EH (cell line): ENCODE measurements at places on chromosomes 6 and 20.

DNA sequence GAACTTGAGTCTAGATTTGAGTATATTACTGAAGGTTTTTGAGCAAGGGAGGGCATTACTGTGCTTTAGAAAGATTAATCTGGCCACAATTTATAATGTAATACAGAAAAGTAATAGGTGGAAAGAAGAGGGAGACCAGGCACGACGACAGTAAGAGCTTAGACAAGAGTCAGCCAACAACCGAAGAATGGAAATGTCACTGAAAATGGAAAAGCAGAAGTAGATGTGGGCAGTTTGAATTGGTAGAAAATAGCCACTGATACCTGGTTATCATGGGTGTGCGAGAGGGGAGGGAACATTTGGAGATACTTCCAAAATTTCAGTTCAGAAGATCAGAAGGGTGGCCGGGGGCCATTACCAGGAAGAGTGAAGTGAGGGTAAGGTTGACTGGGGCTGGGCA is 339.1 kb downstream of the UTRN start:
- DNase-seq = no peak

GRCh38 chr6:128316258-128316929 is 204.0 kb downstream of the PTPRK start:
- no peak for DNase-seq

DNA sequence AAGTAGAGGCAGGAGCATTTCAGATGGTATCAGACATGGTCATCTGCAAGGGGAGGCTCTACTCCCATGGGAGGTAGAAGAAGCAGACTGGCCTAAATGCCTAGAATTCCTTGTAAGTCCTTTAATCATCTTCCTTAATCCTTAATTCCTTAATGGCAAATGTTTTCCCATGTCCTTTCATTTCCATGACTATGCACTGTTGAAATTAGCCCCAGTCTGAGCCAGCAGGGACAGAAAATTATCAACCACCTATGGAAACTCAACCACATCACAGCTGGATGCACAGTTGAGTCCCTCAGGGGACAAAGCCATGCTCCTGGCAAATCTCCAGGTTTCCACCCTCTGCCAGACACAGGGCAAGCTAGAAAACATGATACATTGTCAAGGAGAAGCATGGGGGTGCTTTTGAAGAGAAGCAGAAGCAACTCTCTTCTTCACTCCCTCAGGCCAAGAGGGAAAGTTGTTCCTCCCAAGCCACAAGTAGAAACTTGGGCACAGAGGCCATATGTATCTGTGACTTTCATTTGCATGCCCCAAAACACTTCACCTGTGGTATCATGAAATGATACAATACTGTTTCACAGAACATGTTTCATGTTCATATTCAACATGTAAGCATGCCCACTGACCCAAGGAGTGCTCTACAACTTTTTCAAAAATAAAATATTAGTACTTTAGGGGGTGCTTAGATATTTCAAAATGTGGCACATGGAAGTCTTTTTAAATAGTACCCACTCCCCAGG is 683.6 kb downstream of the KIF16B start:
- no peak for DNase-seq

DNA sequence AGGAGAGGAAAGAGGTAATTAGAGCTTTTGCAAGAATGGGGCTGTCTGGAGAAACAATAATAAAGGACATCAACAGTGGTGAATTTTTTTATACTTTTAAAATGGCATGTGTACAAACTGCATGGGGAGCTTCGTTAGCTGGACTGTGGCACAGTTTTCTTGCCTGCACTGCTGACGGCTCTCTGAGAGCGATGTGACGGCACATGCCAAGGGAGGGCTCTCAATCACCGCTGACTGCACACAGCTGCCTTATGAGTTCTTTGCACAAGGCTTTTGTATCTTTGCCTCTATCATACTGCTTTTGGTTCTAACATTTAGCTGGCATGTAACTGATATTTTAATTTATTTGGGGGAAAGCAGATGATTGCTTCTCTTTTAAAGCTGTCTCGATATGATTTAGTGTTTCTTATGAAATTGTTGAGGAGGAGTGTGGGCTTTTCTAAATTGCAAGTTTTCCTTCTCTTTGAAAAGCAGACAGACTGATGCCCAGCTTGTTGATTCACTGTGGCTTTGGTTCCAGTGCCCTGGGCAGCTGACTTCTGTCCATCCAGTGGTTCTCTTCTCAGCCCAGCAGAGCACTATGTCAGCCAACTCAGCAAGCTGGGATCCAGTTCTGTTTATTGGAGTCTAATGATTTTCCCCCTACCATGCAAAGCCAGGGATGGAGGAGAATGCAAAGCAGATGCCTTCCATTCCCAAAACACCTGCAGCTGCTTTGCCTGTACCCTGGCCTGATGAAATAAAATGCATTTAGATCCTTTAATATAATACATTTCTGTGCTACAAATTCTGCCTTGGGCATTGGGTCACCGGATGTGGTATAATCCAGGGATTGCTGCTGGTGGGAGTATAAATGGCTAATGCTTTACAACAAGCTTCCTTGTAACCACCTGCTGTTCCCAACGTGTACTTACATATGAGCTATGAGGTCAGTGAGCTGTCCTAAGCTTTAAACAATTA is 323.9 kb downstream of the ZFAND3 start:
- DNase-seq = no peak

GRCh38 chr20:63533871-63534393 is 3.2 kb downstream of the PTK6 start:
- no peak for DNase-seq

DNA sequence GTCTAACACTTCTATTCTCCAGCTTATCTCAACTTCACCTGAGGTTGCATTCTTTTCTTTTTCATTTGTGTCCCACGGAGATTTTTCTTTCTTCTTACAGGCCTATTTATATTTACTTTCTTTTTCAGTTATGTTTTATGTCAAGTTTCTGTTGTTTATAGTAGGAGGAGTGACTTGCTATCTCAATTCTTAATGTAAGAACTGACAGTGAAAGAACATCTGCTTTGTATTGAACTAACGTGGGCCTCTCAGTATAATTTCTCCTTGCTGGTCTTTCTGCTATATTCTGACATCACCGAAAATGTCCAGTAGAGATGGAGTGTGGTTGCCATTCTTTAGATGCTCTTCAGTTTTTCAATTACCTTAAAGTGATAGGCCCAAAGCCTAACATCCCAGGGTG is 521.7 kb downstream of the EPM2A start:
- peak; percentile 18 for DNase-seq

- no peak for DNase-seq
These were observed at the start of gene SIGLEC1 for GRCh38 chr20:3712279-3712873. Gene SIGLEC1, minus strand, starts transcription at chr20:3712600. Its CDS starts 5,472 bp downstream, at chr20:3707128.

- no peak for DNase-seq
These were observed 157.9 kb downstream of the INSM1 start for GRCh38 chr20:20525756-20526155.

DNA sequence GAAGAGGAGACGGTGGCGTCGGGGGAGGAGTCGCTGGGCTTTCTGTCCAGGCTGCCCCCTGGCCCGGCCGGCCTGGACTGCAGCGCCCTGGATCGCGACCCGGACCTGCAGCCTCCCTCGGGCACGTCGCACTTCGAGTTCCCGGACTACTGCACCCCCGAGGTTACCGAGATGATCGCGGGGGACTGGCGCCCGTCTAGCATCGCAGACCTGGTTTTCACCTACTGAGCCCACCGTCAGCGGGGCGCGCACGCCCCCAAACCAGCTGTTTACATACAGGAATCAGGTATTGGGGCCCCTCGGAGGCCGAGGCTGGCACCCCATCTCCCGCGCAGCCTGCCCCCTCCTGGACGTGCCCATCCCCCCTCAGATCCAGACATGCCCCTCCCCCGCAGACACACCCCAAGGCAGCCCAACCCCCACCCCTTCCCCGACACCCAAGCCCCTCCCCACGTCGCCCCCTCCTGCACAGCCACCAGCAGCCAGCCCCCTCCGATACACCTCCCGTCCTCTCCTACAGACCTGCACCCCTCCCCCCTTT is 1.4 kb downstream of the SOX12 start:
- peak; percentile 47 for DNase-seq

DNA sequence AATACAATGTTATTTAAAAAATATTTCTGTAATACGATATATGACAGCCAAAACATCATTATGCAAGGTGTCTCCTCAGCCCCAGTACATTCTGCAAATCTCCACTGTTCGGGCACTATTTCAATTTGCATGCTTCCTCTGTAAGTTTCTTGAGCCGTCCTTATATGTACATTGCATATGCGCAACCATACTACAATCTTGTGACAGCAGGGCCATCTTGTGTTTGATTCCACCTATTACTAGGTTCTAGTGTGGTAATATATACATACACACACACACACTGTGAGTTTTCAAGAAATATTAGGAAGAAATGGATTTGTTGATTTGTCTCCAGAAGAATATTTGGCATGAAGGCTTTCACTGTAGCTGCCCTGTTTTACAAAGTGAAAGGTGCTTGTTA is 9.8 kb downstream of the LYRM4 start:
- DNase-seq = no peak

GRCh38 chr20:62825333-62825985 is 8.6 kb downstream of the COL9A3 start:
- DNase-seq = no peak

GRCh38 chr6:135176464-135176863 is 4.6 kb upstream of the MYB start:
- DNase-seq = no peak

DNA sequence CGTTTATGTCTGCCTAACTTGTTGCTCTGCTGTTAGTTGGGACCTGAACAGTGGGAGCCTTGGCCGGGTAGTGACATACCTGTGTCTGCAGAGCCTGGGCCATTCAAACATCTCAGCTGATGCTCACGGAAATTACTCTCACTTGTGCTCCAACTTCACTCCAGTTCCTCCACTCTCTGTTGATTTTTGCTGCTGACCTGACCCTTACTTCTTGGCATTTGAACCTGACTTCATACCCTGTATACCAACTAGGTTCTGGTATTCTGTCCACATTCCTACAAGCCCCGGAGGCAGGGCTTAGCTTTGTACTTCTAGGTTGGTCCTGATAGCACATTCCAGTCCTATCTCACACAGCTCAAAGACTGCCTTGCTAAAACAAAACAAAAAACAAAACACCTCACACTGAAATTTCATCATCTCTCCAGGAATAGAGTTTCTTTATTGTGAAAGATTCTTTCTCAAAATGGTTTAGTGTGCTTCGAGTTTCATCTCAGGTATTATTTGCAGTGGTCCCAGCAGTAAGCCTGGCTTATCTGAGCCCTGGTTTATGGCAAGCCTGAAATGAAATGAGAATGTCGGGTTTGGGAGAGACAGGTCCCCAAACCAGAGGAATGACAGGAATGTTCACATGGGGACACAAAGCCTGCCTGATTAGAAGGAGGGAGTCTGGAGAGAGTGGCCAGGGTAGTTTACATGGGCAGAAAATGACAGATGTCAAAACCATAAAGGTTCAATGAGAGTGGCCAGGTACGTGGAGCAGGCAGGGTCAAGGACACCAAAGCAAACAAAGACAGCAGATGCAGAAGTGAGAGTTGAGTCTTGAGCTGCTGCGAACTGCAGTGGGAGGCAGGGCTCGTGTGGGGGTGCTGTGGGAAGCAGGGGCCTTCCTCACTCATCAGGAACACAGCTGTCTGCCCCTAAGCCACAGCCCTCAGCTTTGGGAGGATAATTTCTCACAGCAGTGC is 174.2 kb upstream of the HDAC2 start:
- DNase-seq = no peak

- DNase-seq = no peak
These were observed 1320.1 kb upstream of the GJE1 start for GRCh38 chr6:140812636-140813035.

- DNase-seq = no peak
These were observed 63.5 kb upstream of the L3MBTL3 start for GRCh38 chr6:129954749-129955431.

- peak; percentile 74 for DNase-seq
These were observed 44.1 kb downstream of the ELOVL2 start for GRCh38 chr6:10999994-11000393.

GRCh38 chr20:3755814-3756480 is 11.6 kb downstream of the ADISSP start:
- DNase-seq = no peak

- DNase-seq = no peak
These were observed 226.4 kb upstream of the PLCB4 start for GRCh38 chr20:8842525-8842924.

DNA sequence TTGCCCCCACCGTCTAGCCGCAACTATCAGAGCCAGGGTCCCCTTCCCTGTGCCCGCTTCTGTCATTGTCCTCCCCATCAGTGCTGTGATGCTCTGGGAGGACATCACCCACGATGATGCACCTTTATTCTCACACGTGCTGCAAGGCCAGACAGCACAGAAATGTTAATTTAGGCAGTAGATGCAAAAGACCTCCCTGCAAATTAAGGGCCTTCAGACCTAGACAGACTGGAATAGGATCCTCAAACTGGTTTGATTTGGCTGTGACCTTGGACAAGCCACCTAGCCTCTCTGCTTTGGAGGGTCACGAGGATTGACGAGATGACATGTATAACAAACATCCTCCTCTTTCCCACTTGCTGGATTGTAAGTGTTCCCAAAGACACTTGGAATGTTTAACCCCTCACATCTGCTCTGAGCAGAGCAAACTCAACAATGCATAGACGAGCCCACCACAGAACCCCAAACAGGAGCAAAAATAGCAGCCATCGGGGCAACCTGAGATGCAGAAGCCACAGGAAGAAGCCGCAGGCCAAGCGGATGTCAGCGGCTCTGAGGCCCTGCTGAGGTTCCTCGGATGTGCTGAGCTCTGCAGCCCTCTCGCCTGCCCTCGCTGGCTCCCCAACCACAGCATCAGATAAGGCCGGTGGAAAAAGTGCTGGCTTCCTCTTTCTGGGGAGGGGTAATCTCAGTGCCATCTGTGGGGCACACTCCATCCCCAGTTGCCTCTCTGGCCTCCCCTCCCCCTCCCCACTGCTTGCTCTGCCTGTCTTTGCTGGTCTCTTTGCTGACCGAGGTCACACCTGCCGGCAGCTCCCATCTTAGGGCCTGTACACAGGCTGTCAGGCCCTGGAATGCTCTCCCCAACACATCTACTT is 35.3 kb downstream of the TOX2 start:
- peak; percentile 42 for DNase-seq

DNA sequence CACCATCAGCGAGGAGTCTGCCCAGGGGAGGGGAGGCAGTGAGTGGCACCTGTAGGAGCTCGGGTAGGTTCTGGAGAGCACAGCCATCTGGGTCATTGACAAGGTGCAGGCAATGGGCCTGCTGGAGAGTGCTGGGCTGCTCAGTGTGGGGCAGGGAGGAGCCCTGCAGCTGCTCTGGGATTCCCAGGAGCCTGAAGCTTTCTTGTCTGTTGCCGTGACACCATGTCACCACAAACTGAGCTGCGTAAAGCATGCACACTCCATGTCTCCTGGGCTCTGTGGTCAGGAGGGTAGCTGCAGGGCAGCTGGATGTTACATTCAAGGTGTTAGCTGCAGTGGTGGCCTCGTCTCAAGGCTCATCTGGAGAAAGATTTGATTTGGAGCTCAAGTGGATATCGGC is 4.5 kb upstream of the SLC22A1 start:
- DNase-seq = no peak

- no peak for DNase-seq
These were observed 154.0 kb downstream of the MBOAT1 start for GRCh38 chr6:20058121-20058905.

DNA sequence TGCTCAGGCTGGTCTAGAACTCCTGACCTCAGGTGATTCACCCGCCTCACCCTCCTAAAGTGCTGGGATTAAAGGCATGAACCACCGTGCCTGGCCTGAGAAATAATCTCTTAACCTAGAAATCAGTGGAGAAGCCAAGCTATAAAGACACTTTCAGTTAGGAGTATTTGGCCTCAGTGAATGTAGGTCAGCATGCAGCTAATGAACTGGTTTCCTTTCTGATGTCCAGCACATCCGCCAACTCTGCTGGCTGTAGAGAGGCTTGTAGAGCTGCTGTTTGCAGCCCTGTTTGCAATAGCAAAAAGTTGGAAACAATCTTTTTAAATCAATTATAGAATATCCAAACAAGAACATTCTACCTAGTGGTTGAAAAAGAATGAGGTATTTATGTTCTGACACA is 42.4 kb upstream of the ELOVL5 start:
- no peak for DNase-seq

GRCh38 chr6:2839195-2839981 is 2.3 kb downstream of the SERPINB1 start:
- peak; percentile 85 for DNase-seq
